ENCODE measurements at places on chromosomes 3 and 15.

DNA sequence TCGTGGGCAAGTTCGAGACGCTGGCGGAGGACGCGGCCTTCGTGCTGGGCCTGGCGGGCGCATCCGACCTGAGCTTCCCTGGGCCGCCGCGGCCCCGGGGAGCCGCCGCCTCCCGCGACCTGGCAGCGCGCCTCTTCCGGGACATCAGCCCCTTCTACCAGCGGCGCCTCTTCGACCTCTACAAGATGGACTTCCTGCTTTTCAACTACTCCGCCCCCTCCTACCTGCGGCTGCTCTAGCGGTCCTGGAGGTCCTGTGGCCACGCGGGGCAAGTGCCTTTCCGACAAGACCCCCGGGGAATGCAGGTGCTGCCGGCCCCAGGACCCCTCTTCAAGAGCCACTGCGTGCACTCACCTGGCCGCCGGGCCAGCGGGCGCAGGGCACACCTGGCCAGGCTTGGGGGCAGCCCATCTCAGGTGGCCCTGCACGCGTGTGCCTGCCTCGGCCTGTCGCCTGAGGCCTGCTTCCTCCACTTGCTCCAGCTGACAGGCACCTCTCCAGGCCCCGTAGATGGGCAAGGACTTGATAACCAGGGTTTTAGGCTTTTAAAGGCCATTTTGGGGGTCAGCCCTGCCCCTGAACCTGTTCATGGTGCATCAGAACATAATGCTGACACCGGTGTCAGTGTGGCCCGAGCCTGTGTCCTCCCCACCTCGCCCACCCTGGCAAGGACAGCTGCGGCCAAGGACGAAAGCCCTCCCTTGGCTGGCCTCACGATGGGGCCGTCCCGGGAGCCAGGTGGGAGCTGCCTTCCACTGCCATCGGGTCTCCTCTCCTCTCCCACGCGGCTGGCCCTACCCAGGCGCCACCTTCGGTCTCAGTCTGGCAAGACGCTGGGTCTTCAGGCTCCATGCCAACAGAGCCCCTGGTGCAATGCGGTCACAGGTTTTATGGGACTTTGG, 16.1 kb downstream of the C3orf22 start:
- DNase-seq: no peak

DNA sequence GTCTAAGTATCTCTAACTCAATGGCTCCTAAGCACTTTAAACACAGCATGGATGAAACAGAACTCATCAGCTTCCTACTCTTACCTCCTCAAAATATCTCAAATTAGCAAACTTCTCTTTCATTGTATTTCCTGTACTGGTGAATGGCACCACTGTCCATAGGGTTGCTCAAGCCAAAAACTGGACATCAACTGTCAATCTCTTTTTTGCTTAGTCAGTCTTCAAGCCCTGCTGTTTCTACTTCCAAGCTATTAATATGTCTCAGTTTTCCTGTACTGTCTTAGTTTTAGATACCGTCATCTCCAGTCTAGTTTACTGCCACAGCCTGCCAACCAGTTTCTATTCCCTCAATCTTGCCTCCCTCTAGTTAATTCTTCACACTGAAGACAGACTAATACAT, 48.3 kb upstream of the KPNA4 start:
- DNase-seq: no peak

DNA sequence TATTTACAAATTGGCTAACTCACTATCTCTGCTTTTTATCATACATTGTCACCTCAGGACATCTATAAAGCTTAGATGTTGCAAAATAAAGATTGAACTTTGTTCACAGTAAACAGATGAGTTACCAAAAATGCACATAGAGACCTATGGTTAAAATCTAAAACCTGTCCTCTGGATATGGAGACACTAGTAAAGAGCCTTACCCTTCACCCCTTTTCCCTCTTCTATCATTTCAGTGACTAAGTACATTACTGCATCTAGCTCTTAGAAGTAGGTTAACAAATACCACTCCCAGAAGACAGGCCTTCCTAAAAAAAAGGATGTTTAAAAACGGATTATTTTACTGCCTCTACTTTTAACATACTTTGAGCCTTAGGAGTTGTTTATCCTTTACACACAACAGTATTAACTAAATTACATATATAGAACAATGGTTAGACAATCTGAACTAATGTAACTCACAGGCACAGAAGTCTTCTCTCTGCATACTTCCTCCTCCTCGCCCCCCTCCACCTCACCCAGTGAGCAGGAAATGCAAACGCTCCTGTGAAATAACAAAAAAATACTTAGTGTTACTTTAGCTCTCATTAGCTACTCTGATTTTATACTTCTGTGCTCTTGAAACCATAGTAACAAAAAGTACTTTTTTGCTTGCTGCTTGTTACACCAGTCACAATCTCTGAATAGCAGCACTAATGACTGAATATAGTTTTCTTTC, 23.3 kb downstream of the IREB2 start:
- no peak for DNase-seq

DNA sequence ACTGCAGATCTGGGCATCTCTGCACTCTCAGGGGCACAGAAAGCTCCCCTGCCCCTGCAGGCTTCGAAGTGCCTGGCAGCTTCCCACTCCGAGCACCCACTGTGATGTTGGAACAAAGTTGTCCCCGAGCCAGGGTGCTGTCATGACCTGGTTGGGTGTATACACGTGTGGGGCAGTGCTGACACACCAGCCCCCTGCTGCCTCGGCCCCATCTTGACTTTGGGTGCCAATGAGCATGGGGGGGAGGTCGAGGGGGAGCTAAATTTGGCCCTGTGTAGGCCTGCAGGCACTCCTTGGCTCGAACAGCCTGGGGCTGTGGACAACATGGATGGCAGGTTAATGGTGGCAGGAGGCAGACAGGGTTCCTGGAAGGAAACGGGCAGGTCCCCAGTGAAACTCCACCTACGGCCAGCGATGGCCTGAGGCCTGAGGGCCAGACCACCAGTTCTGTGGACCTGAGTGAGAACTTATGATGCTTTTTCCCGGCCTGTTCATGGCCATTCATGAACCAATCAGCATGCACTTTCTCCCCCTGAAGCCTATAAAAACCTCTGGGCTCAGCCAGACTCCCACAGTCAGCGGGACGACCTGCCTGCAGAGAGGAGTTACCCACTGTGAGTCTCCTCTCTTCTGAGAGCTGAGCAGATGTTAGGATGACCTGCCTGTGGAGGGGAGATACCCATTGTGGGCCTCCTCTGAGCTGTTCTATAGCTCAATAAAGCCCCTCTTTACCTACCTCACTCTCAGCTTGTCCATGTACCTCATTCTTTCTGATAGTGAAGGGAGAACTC, 1029.1 kb upstream of the GBE1 start:
- DNase-seq: no peak

DNA sequence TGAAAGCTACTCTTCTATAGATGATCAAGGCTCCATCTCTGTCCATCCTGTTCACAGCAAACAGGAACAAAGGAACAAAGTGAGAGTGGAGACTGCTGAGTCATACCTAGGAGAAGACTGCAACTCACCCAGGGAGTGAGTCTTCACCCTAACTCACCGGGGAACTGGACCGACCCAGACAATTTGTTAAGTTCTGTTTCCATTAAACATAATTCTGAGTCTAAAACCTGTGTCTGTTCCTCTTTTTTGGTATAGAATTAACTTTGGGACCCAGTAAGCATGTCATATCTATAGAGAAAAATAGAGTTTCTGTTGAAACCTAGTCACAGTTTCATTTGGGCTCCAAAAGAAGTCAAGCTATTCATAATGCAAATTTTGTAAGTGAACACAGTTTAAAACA, 21.6 kb downstream of the CCDC80 start:
- DNase-seq: no peak

DNA sequence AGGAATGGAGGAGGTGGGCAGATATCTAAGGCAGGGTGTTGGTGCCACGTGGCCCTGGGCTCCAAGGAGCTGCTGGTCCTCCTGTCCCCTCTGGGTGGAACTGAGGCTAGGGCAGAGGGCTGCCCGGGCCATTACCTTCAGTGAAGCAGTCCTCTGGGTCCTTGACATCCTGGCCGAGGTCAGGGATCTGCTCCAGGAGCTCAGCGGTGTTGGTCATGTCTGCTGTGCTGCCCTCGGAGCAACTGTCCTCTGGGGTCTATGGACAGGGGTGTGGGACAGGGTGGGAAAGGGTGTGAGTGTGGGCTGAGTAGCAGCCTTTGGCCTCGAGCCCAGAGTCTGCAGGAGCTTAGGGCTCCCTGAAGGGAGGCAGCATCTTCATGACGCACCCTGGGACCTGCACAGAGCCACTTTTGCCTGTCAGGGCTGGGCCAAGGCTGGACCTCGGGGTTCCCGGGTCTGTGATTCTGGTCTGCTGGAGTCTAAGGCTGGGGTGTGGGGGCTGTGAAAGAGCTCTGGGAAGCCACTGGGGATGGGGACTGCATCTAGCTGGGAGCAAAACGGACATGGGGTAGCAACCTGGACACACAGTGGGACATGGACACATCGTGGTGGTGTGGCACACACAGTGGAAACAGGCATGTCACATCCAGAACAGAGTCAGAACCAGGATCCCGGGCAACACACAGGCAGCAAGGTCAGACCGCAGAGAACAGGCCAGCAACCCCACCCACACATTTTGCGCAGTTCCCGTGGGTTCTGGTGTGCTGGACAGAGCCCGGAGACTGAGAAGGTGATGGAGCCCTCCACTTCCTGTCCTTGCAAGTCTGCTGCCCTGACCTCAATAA, 72.7 kb downstream of the SCN5A start:
- DNase-seq: no peak

DNA sequence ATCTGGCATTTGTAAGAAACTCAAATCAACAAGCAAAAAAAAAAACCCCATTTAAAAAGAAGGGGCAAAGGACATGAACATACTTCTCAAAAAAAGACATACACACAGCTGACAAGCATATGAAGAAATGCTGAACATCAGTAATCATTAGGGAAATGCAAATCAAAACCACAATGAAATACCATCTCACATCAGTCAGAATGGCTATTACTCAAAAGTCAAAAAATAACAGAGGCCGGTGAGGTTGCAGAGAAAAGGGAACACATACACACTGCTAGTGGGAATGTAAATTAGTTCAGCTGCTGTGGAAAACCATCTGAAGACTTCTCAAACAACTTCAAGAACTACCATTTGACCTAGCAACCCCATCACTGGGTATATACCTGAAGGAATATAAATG, 199.4 kb upstream of the THBS1 start:
- no peak for DNase-seq

- no peak for DNase-seq
Measured at GRCh38 chr3:56005196-56005805, 463.0 kb downstream of the ERC2 start.

DNA sequence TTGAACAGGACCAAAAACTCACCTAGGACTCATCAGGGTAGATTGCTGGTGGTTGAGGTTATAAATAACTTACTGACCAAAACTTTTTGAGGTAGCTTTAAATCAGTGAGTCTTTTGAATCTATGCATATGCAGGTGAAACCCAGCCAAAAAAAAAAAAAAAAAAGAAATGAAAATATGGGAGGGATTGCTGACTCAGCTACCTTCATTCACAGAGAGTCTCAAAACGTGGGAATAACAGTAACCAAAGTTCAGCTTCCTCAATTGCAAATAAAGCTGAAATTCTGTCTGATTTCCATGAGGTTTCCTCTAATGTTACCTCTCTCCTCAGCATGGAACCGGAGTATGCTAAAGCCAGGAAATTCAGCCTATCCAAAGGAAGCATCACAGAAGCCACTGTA, 95.2 kb upstream of the SEMA6D start:
- DNase-seq: no peak

DNA sequence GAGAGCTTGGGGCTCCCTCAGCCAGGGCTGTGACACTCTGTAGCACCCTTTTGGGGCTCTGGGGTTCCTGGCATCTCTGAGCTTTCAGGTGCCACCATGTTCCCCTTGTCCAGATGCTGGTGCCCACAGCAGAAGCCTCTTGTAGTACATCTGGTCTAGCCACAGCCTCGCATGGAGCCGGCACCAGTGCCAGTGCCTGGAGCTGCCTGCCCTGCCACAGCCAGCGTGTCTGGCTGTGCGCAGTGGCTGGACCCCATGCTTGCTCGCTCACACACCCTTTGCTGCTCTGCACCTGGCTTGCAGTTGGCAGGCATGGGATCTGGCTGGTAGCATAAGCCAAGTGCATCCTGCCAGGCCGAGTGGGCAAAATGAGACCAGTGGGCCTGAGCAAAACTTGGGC, 744.8 kb upstream of the GBE1 start:
- no peak for DNase-seq

DNA sequence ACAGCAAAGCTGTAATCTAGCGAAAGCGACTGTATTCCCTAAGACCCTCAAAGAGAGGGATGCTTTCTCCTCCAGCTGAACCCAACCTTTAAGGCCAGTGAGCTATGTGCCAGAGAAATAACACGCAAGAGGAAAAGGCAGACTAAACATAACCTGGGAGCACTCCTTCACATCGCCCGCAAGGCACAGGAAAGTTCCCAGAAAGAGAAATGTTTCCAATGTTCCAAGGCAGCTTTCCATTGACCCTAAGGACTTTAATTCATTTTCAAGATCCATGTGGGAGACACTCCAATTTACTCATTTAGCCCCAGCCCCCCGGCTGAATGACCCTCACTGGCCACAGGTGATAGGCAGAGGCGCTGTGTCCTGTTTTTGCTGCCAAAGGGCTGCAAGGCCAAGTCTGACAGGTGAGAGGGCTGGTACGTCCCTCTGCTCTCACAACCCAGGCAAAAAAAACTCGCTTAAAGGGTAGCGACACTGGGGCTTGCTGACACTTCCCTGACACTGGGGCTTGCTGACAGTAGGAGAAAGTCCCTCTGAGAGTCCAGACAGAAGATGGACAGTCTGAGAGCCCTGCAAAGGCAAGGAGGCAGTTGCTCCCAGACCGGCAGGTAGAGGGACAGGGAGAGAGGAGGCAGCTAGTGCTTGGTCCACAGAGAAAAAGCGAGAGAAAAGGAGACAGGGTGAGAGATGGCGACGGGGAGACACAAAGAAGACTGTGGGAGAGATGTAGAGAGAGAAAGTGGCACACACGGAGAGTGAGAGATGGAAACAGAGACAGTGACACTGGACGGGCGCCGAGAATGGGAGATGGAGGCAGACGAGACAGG, 702 bp downstream of the ARHGEF3 start:
- no peak for DNase-seq

DNA sequence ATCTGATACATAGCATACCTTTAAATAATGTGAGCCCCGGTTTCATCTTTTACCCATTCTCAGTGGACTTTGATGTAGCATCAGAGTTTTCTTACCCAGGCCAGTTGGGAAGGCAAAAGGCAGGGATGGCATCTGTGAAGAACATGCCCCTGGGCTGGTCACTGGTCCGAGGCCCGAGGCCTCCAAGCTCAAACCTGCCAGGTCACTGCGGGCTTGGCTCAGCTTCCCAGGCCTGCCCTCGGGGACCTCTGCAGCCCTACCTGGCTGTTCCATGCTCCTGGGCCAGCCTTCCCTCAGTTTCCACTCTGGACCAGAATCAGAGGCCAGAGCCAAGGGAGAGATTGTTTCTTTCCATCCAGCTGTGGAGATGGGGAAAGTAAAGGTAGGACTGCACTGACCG, 26.9 kb downstream of the NR1I2 start:
- DNase-seq: no peak

GRCh38 chr15:66957431-66957720, 108.0 kb upstream of the SMAD3 start:
- DNase-seq: no peak
